ENCODE measurements at places on chromosomes 2 and 18.

GRCh38 chr2:190889175-190889943, 8.7 kb downstream of the GLS start:
- DNase-seq, result no peak

- no peak for DNase-seq
These were observed 107.0 kb downstream of the ACTR3 start for GRCh38 chr2:113996671-113997594.

DNA sequence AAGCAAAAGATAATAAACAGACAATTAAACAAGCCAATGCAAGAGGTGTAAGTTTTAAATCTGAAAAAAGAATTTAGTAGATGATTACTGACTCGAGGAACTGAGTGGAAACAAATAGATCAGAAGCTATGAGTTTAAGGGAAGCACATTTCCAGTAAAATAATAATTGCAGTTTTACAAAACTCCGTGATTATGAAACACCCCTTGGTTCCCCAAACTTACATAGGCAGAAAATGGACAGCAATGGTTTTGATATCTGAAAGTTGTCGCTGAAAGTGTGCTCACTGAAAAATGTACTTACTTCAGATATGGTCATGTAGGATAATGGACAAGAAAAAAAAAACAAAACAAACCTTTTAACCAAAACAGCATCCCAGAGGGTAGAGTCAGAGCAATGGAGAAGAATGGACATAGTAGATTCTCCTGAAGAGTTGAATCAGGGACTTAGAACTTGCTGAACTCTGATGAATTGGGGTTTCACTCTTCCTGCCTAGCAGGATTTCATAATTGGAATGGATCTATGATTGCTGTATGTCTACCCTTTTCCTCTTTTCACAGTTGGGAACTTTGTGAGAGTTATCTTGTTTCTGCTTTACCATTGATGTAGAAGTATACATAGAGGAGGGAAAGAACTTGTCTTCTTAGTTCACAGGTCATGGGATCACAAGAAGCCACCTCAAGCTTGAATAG, 305.6 kb upstream of the ZEB2 start:
- DNase-seq, result no peak

GRCh38 chr2:234880551-234881211, 71.1 kb upstream of the SH3BP4 start:
- DNase-seq, result no peak

DNA sequence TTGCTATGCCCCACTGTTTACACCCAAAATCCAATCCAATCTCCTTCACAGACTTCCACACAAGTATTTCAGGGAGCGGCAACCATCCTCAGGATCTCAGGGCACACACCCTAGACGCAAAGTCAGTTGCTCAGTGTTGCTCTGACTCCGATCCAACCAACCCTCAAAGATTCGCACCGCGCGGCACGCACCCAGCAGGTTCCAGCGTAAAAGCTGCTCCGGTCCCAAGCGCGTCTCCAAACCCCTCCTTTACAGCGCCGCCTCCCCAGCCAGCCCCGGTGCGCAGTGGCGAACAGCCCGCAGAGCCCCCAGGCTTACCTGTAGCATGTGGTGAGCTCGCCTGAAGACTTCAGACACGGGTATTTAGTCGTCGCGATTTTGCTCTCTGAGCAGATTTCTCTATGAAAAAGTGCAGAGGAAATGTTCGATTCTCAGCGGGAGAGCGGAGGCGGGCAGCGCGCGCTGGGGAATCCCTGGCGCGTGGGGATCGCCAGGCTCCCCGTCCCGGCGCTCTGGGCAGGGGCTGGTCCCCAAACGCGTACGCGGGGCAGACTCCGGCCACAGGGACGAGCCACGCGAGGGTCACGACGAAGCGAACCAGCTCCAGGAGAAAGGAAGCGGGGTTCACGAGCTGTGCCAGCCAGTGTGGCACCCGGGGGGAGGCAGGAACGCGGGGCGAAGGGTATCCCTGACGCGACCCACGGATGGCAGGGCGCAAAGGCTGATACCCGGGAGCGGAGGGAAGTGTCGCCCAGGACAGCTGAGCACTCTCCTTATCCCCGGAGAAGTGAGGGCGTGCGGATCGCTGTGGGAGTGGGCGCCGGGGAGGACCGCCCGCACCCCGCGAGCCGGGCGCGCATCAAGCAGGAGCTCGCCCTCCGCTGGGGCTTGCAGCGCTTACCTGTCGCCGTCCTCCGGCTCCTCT, 650 bp downstream of the CCBE1 start:
- DNase-seq, result peak; percentile 48

DNA sequence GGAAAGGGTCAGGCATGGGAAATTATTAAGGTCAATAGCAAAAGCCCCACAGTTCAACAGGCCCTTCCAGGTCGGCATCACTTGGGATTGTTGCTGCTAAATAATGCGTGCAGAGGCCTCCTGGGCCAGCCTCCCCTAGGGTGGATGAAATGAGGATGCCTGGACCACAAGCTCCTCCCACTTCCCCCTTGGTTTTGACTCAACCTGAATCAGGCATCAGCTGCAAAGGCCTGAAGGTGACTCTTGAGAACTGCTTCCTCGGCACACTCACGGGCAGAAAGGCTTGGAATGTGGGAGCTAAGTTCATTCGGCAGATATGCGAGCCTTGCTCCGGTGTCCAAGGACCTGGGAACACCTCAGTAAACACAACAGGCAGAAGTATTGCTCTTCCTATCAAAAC, 69.3 kb downstream of the MBP start:
- DNase-seq, result no peak

DNA sequence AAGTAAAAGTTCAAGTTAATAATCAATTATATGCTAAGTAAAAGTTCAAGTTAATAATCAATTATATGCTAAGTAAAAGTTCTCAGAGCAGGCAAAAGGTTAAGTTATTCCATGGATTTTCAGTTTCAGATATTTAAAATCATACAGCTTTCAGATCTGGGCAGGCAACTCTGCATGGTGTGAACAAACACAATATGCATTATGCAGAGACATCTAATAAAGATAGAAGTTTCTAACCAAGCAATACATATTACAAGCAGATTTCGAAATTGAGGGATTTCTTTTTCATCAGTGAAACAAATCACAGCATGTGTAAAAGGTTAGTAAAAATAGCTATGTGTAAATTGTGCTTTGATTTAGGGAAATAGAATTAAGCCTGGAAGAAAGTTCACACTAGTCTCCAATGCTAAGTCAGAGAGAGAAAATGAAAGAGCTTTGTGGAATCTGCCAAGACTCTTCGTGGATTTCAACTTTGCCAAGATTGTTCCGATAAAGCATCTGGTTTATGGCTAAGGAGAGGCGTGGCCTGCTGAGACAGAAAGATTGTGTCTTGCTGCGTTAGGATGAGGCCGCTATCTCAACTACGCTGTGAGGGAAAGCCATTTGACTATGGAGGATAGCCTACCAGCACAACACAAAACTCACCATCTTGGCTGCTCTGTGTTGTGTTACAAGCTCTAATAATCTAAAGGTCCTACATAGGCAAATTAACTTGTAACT, 60.1 kb upstream of the SLC16A14 start:
- no peak for DNase-seq

DNA sequence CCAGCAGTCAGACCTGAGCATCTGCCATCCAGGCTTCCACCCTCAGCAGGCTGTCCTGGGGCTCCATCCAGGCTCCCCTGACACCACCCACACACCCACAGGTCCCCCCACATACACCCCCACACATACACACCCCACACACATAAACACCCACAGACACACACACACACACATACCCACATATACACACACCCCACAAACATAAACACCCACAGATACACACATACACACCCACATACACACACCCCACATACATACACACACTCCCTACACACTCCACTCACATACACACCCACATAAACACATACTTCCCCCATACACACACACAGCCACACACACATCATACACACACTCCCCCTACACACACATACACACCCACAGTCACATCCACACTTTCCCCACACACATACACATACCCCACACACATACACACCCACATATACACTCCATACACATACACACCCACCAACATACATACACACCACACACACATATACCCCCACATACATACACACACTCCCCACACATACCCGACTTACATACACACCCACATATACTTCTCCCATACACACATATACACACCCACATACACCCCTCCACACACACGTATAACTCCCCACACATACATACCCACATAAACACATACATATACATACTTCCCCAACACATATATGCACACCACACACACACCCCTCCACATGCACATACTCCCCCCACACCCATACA, 183.3 kb upstream of the ETAA1 start:
- DNase-seq, result no peak

DNA sequence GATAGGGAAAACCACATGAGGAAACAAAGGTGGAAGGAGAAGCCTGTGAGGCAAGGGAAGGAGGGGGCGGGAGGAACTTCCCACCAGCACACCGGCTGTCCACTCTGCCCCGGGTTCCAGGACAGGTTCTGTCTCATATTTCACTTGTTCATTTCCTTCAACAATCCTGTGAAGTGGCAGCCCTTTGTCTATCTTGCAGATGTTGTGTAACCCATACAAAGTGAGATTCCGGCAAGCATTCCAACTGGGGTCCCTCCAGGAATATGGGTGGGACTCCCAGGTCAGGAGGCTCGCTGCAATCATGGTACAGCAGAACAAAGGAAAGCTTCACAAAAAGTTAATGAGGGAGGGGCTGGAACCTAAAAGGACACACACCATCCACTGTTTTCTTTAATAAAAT, 271.3 kb upstream of the PXDN start:
- no peak for DNase-seq

- DNase-seq, result no peak
These were observed 58.4 kb upstream of the REL start for GRCh38 chr2:60822987-60823386.

- no peak for DNase-seq
These were observed 3.0 kb upstream of the RND3 start for GRCh38 chr2:150490466-150490865.

GRCh38 chr2:62227386-62228075, 31.6 kb downstream of the B3GNT2 start:
- no peak for DNase-seq

DNA sequence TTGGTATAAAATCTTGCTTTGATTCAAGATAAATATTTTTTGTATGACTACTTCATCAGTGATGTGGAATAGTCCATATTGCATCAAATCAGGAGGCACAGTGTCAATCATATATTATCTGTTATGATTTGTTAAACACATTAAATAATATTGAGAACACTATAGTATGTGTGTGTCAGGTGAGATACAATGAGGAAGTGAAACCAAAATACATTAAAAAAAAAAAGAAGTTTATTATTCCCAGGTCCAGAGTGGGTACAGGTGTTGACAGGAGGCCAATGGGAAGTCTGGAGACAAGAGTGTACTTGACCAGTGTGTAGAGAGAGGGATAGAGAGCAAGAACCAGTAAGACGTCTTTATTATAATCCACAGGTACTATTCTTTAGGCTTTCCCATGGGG, 292.6 kb downstream of the FSIP2 start:
- DNase-seq, result no peak

- DNase-seq, result peak; percentile 69
These were observed 3.4 kb upstream of the TET3 start for GRCh38 chr2:73981081-73982001.

DNA sequence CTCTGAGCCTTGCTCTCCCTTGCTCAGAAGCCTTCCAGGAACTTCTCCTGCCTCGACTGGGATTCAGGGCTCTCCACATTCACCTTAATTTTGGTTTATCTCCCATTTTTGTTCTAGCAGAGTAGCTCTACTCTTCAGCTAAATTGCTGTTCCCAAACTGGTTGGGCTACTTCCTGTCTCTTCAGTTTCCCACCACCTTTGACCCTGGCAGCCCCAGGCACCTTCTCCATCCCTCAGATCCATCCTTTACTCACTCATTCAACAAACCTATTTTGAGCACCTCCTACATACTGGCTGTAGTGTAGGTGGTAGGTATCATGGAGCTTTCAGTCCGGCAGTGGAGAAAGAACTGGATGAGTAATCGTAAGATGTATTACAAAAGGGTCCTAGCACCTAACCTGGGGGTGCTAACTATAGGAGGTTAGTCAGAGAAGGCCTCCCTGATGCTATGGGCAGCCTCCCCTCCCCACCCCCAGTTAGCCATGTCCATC, 26.3 kb downstream of the MERTK start:
- DNase-seq, result no peak

GRCh38 chr2:161946489-161947107, 127.4 kb downstream of the DPP4 start:
- no peak for DNase-seq

DNA sequence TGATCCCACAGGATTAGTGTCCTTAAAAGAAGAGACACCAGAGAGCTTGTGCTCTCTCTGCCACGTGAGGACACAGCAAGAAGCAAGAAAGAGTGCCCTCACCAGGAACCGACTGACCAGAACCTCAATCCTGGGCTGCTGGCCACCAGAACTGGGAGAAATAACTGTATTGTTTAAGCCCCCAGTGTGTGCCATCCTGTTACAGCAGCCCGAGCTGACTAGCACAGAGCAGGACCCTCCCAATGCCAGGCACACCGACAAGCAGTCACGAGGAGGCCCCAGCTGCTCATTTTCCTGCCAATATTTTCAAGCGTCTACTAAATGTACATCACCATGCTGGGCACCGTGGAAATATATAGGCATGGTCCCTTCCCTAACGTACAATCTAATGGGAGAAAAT, 17.1 kb downstream of the FAM178B start:
- DNase-seq, result no peak

DNA sequence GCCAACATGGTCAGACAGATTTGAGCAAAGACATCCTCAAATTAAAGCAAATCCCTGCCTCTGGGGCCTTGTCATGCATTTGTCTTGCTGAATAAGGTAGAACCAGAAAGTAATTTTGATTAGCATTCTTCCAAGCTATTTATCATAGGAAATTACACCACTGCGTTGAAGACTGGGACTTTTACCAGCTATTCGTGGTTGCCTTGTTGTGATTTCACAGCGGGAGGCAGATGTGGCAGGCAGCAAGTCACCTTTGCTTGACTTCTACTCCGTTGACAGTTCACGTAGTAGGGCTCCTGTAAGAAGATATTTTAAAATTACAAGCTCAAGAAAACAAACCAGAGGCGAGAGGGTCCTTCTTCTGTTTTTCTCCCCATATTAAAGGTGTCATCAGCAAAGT, 80.6 kb downstream of the EN1 start:
- no peak for DNase-seq

- peak; percentile 20 for DNase-seq
These were observed 19.1 kb downstream of the ZNF24 start for GRCh38 chr18:35324926-35325655.

DNA sequence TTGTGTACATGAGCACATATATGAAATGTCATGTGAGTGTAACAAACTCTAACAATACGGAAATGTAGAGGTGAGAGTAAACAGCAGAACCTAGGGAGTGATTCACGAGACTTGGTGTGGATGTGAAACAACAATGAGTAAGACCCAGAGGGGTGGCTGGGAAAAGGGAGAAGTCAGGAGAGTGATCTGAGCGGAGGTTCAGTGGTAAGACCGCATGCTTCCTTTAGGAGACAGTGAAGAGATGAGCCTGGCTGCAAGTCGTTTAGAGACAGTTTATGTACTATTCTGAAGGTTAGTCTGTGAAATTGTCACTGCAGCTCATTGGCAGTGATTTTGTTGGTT, 150.6 kb downstream of the PRPF40A start:
- no peak for DNase-seq
